Muscle of leg (tissue), 16 donors: ENCODE measurements at places on chromosomes 5 and 9.

GRCh38 chr5:178839319-178839704 is 20.4 kb upstream of the ZNF354B start:
- peak; percentile 36 for DNase-seq

GRCh38 chr5:1881731-1882336 is 891 bp downstream of the IRX4 start:
- DNase-seq, result no peak

GRCh38 chr5:62273687-62274086 is 32.3 kb upstream of the KIF2A start:
- no peak for DNase-seq

- no peak for DNase-seq
Measured at GRCh38 chr5:146890731-146891440, 12.3 kb upstream of the PPP2R2B start.

- DNase-seq, result no peak
Measured at GRCh38 chr5:138528744-138529469, 14.1 kb downstream of the ETF1 start.
